T-helper 22 cell (primary cell): ENCODE measurements at places on chromosomes 7 and 10.
A peak's percentile ranks its signal among the peaks of the same experiment; 100 is the strongest.

- DNase-seq, result no peak
Observed at GRCh38 chr7:25087855-25088254, 37.2 kb downstream of the CYCS start.

DNA sequence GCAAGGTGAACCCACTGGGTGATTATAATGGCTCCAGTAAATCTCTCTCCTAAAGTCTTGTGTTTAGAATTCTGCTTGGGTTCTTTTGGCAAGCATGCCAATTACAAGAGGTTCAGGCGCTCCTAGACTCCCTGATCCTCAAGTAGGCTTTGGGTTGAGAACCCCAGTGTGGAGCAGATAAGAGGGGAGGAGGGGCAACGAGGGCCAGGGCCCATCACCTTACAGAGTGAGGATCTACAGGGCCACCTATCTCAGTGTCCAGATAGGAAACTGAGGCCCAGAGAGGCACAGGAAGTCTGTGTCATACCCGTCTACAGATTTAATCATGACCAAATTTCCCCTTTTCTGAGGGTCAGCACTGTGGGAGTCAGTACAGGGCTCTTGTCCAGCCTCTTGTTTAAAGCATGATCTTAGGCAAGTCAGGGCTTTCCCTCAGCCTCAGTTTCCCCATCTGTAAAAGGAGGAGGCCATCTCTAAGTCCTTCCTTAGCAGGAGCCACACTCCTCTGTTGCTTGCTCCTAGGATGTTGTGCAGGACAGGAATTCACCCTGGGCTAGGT lies 4.4 kb downstream of the TACR2 start:
- no peak for DNase-seq

DNA sequence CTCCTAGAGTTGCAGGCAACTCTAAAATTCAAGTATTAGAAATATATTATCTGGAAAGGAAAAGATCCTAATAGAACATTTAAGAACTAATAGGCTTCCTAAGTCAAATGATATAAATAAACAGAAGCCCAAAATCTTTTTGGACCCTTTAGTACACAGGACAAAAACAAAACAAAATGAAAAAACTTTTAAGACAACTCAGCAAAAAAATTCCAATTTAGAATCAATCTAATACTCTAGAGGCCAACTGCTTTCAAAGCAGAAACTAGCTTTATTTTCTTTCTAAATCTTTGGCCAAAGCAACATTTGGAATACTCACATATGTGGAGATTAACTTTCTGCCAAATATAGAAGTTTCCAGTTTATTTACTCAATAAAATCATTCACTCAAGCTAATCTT lies 65.2 kb downstream of the CALCR start:
- DNase-seq, result no peak

- DNase-seq, result no peak
Observed at GRCh38 chr10:83617692-83618545, 521.4 kb upstream of the GHITM start.

- DNase-seq, result no peak
Observed at GRCh38 chr10:131162866-131163843, 148.4 kb downstream of the TCERG1L start.

DNA sequence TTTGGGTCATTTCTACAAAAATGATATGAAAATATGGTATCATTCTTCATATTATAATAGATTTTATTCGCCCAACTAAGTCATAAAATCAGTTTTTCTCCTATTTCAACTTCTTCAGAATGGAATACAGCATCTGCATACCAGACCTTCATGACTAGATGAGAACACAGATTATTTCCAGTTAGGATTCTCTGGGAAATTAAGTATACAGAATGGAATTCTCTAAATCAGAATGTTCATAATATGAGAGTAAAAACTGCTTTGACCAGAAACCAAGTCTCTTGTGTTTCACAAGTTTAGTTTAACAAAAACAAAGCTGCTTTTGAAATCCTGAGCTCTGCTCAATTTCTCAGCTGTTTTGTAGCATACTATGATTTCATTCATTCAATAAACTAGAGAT lies 160.3 kb upstream of the SEMA3A start:
- DNase-seq, result no peak

DNA sequence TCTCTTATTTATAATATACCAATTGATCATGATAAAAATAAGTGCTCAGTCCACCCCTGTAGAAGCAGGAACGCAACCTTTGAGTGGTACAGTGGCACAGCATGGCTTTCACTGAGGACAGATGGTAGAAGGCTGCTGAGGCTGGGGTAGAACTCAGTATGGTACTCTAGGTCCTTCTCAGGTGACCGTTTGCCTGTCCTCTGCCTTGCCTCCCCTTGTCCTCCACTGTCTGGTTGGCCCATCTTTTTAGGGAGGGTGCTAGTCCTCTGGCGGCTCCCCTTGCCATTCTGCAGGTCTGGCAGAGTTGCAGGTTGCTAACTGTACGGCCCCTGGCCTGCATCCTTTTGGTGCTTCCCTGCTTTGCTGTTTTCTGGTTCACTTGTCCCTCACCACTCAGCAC lies 27.3 kb downstream of the SLC18A2 start:
- no peak for DNase-seq

- no peak for DNase-seq
Observed at GRCh38 chr10:81179324-81179723, 641.6 kb downstream of the SH2D4B start.

DNA sequence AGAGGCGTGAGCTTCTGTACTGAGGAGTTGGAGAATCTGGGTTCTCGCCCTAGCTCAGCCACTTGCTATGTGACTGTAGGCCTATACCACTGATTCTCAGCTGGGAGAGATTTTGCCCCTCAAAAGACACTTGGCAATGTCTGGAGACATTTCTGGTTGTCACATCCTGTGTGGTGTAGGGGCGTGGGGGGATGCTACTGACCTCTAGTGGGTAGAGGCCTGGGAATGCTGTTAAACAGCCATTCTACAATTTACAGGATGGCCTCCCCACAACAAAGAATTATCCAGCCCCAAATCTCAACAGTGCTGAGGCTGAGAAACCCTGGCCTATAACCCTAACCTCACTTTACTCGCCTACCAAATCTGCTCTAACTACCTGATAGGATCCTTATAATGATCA lies 58.8 kb upstream of the GAD2 start:
- no peak for DNase-seq

DNA sequence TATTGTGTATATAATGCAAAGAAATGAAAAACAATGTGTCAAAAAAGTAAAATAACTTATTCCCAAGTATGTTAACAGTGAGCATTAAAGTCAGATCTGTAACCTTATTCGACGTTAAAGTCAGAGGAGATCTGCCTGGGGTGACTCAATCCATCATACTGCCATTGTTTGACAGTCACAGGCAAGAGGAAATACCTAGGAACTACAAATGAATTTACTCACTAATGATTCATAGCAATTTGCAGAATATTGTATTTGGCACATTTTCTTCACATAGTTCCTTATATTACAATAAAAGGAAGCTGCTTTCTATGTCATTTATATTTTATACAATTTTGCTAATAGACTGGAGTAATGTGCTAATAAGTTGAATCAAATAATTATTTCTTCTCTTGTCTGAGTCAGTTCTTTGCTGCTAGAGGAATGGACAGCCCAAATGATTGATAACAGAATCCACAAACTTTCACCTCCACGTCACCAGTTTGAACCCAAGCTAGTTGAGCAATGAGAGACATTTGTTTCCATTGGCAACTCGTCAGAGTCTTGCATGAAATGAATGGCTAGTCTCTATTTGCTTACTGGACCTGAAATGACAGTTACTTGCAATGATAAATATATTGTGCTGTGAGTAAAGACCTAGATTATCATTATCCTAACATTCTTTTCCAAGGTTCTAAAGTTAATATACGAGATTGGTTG lies 48.5 kb upstream of the TMEM106B start:
- no peak for DNase-seq

DNA sequence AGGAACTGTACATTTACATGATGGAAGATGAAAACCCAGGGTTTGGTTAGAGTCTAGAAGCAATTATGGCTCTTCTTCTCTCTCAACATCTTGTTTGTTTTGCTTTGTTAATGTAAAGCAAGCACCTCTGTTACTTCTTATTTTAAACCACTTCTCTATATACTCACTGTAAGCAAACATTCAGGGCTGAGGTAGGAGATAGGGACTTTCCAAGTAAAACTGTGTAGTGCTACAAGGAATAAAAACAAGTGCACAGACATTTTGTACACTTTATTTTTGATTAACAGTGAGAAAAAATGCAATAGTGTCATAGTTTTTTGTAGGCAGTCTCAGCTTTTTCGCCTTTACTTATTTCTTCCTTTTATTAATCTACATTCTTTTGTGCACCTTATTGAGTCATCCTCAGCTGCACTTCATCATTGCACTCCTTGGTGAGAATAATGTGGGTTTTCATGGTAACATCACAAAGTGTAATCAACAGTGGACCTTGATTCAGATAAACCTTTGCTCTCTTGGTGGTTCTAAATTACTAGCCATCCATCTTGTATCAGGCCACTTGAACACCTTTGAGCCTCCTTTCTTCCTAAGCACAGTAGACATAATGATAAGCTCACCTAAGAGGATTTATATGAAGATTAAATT lies 52.9 kb downstream of the ELMO1 start:
- DNase-seq, result no peak

GRCh38 chr7:50632561-50633413 lies 67.6 kb upstream of the DDC start:
- DNase-seq, result peak; percentile 25

DNA sequence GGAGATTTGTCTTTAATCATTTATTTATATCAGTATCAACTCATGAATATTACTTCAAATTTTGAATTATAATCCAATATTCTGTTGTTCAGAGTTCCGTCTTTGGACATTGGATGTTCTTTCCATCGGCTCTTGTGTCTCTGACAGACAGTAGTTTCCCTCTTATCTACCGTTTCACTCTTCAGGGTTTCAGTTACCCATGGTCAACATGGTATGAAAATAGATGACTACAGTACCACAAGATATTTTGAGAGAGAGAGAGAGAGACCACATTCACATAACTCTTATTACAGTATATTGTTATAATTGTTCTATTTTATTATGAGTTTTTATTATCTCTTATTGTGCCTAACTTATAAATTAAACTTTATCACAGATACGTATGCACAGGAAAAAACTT lies 6.8 kb downstream of the SHTN1 start:
- no peak for DNase-seq

- no peak for DNase-seq
Observed at GRCh38 chr7:79221211-79221610, 232.3 kb downstream of the MAGI2 start.

GRCh38 chr10:132697578-132698200 lies 88.3 kb downstream of the NKX6-2 start:
- DNase-seq, result no peak

DNA sequence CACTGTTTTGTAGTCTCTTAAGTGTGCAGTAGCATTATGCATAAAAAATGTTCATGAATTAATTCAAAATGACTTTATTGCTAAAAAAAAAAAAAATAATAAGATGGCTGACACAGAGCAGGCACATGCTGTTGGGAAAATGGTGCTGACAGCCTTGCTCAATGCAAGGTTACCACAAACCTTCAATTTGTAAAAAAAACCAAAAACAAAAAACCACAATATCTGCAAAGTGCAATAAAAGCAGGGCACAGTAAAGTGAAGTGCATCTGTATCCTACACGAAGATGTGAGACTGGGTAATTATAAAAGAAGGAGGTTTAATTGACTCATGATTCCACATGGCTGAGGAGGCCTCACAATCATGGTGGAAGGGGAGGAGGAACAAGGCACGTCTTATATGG lies 185.8 kb downstream of the USP6NL start:
- no peak for DNase-seq

DNA sequence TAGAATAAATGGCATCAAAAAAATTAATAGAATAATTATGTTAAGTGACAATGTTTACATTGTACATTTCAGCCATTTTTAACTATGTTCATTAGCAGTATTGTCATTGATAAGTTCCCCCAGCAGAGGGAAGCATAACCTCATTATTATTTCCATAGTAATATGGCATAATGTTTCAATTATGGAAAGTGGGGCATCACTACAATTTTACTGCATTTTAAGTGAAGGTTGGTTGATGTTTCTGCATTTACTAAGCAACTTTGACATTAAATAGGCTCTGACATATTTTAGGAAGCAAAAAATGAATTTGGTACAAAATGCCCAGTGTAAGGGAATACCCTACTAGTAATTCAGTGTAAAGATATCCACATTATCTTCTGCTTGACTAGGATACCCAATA lies 218.3 kb downstream of the SEMA3A start:
- no peak for DNase-seq

GRCh38 chr7:45328403-45328981 lies 170.9 kb downstream of the RAMP3 start:
- no peak for DNase-seq

- peak; percentile 2 for DNase-seq
Observed at GRCh38 chr10:121927318-121927840, 452 bp downstream of the ATE1 start.

GRCh38 chr10:110903280-110904278 lies 15.4 kb downstream of the BBIP1 start:
- no peak for DNase-seq

DNA sequence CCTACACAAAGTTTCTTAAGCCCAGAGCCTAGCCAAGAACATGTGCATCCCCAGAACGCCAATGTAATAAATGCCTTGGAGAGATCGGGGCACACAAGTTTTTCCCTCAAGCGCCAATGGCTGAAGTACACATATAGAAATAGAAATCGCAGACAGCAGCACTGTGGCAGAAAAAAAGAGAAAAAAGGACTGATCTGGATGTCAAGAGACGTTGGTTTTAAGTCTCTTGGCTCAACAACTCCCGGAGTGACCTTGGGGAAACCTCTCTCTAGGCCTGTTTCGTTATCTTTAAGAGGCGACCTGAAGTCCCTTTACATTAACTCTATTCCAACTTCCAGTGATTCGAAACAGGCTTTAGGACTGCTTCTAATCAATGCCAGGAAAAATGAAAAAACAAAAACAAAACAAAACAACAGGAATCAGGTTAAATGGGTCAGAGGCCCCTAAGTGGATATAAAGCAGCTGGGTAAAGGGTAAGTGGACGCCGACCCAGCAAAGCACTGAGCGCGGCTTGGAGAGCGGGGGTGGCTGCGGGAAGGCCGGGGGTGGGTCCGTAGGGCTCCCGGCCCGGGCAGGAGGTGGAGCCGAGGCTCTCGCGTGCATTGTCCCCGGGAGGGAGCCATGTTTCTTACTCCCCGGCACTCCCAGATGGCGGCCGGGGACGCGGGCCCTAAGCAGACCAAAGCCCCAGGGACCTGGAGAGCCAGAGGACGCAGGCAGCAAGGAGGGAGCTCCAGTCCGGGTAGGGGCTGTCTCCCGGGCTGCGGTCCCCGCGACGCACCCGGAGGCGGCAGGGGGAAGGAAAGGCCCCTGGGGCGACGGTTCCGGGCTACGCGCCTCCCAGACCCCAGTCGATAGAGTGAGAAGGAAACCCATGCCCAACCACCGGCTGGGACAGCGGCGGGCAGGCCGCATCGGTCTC lies 757 bp downstream of the EIF3A start:
- DNase-seq, result peak; percentile 40

DNA sequence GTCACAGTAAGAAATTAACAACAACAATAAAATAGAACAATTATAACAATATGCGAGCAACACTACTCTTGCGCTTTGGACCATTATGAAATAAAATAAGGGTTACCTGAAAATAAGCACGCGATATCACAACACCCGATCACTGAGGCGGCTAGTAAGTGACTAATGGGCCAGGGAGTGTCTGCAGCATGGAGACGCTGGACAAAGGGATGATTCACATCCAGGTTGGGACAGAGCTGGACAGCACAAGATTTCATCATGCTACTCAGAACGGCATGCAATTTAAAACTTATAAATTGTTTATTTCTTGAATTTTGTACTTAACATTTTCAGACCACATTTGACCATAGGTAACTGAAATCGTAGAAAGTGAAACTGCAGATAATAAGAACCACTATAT lies 15.6 kb downstream of the HIBADH start:
- DNase-seq, result no peak
